CD4-positive, alpha-beta T cell treated with Interleukin-17A for 4 hours (primary cell): ENCODE measurements at places on chromosomes 16 and 17.

GRCh38 chr16:88015806-88016140, 64.5 kb downstream of the BANP start:
- no peak for DNase-seq

DNA sequence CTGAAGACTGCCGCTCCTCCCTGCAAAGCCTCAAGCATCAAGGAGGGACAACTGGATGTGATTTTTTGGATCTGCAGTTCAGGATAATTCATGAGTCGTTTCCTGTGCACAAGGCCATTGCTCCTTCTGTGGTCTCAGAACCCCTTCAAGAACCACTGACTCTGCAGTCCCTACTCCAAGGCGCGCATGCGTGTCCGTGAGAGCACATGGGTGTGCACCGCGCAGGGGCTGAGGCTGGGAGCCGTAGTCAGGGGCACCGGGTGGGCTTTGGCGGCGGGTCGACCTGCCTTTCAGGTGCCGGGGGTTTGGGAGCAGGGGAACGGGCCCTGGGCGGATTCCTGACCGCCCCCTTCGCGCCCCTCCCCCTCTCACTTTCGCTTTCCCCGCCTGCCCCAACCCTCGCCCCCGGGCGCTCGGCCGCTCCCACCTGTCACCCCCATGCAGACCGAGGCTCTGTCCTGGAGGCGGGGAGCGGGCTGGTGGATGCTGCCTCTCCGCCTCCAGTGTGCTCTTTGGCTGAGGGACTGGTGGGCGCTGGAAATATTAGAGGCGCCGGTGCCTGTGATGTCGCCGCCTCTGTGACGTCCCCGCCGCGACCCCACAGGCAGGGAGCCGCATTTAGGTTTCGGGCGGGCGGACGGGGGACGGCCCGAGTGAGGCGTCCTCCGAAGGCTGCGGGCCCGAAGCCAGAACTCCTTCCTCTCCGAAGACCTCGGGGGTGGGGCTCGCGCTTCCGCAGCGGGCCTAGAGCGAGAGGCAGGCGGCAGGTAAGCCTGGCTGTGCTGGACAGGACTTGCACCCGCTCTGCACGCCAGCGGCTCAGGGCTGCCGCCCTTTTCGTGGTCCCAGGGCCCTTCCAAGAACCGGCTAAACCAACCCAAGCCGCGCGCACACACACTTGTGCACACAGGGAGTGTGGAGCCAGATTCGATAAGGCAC, at the start of gene SPATA32:
SPATA32 (minus strand) TSS at position 518 of the 939 bp plus-strand sequence; CDS start at position 440, 78 bp downstream.
- DNase-seq, result peak; percentile 82

GRCh38 chr16:67245186-67245585, 2.1 kb downstream of the FHOD1 start:
- peak; percentile 16 for DNase-seq

DNA sequence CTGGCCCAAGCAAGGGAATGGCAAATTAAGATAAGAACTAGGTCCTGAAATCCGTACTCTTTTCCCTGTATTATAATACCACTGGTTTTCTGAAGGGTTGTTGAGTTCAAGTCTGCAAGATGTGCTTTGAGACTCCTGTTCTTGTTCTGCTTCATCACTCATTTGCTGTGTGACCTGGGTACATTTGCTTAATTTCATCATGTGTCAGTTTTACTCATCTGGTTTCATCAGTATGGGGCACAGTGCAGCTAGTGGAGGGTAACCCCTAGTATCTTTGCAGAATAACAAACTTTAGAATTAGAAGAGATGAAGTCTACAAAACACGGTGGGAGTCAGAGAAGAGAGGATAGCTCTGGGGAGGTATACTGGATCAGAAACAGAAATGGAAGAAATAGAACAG, 21.9 kb upstream of the EFCAB13 start:
- no peak for DNase-seq
